Activated T-cell treated with anti-CD3 and anti-CD28 coated beads, Interleukin-2, amount 50 U/mL, for 4 hours (primary cell): ENCODE measurements at places on chromosomes 6 and 20.

GRCh38 chr6:29663300-29664042 lies 6.6 kb downstream of the MOG start:
- DNase-seq, result no peak

DNA sequence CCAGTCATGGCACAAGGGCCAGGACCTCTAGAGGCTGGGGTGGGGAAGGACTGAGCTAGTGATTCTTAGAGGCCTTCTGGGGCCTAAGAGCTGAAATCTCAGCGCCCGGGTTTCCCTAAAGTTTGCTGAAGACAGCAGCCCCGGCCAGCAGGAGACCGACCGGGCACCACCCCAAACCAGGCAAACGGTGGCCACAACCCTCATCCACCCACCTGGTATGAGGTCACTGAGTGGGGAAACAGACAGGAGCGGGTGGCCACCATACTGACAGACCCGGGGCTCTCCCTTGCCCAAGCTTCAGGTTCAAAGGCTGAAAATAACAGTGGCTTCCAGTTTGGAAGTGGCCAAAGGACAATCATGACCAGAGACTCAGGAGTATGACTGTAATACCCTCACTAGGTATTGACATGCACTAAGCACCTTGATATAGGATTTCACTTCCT lies 35.0 kb upstream of the ID1 start:
- no peak for DNase-seq

- no peak for DNase-seq
Observed at GRCh38 chr6:19209202-19209601, 628.0 kb upstream of the ID4 start.

DNA sequence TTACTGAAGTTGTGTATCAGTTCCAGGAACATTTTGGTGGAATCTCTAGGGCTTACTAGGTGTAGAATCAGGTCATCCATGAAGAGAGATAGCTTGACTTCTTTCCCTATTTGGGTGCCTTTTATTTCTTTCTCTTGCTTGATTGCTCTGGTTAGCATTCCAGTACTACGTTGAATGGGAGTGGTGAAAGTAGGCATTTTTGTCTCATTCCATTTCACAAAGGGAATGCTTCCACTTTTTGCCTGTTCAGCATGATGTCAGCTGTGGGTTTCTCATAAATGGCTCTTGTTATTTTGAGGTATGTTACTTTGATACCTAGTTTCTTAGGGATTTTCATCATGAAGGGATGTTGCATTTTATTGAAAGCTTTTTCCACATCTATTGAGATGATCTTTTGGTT lies 195.3 kb downstream of the MOXD1 start:
- no peak for DNase-seq

DNA sequence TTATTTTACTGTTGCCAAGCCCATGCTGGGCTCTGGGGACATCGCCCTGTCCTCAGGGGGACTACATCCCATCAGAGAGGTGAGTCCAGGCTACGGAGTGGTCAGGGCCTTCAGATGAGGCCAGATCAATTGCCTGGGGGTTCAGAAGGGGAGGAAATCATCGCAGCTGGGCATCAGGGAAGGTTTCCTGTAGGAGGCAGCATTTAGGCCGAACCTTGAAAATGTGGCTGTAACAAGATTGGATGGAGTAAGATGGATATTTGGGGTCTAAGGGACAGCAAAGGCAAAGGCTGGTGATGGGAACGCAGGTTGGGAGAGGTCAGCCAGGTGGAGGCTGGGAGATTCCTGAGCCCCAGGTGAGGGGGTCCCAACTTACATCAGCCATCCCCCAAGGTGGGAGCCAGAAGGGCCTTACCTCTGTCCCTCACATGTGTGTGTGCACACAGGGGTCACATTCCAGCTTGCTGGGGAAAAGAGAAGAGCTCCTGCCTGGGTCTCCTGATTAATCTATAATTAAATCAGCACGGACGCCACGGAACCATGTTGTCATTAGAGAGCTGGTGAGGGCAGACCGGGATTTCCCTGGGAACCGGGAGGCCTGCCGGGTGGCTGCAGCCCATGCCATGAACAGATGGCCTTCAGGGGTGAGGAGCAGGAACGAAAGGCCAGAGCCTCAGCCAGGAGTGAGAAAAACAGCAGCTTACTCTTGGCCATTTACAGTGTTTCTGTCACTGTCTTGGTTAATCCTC lies 30.5 kb upstream of the DLGAP4 start:
- no peak for DNase-seq

DNA sequence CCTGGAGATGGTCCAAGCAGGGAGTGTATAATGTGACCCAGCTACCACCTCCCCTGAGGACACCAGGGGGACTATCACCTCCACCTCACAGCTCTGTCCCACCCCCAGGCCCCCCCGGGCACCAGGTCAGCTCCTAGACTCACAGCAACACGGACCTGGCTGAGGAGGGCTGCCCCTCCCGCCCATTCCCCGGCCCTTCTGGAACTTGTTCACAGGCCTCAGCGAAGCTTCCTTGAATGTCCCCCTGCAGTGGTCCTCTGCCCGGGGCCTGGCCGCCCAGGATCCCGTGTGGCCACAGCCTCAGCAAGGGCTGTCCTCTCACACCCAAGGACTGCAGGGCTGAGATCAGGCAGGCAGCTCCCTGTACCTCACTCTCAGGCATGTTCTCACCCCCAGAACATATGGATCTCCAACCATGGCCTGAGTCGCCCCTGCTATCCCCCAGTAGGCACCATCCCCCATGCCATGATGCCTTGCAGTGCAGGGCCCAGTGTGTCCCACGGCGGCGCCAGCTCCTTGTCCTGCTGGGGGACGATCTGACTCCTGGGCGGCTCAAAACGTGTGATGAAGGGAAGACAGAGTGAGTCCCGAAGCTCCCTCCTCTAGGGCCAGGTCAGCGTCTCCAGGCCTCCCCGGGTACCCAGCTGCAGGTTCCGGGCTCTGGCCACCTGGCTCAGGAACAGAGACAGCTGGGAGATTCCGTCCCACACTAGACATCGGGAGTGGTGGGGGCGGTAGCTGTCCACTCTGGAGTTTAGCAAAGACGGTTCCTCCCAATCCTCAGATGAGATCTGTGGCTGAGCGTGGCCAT lies 158.4 kb downstream of the TAF4 start:
- no peak for DNase-seq

GRCh38 chr20:48720256-48720985 lies 107.4 kb downstream of the PREX1 start:
- DNase-seq, result no peak

- DNase-seq, result no peak
Observed at GRCh38 chr6:105256619-105257018, 76.8 kb upstream of the POPDC3 start.

DNA sequence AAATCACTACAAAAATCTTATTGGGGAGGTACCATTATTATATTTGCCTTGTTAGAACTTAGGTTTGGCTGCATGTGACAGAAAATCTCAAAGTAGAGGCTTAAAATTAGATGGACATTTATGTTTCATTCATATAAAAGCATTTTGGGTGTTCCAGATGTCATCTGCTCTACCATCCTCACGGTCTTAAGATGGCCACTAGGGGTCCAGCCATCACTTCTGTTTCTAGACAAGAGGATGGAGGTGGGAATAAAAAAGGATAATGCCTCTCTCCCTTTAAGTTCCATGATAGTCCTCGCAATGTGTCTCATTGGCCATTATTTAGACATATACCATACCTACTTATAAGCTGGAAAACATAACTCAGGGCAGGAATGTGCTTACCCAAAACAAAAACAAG lies 929.5 kb downstream of the KIF16B start:
- DNase-seq, result no peak

- DNase-seq, result no peak
Observed at GRCh38 chr6:123715006-123715863, 78.5 kb upstream of the TRDN start.

GRCh38 chr6:53179961-53180651 lies 31.5 kb upstream of the GCM1 start:
- peak; percentile 14 for DNase-seq

- DNase-seq, result no peak
Observed at GRCh38 chr6:38198219-38198618, 378.7 kb downstream of the ZFAND3 start.
